ENCODE measurements at places on chromosomes 5 and 9. TPM values are rescaled to one million over a fixed set of nuclear protein-coding genes. Genes with fewer than 3 reads are reported as not detected.

The FLT4 gene
- 40.6 TPM for total RNA-seq

DNA sequence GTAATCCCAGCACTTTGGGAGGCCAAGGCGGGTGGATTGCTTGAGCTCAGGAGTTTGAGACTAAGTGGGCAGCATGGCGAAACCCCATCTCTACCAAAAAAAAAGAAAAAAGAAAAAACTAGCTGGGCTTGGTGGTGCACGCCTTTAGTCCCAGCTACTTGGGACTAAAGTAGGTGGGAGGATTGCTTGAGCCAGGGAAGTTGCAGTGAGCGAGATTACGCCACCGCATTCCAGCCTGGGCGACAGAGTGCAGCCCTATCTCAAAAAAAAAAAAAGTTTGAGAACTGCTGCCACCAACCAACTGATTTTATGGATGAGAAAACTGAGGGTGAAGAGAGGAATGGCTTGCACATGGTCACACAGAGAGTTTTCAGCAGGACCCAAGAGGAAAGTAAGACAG, 175.1 kb downstream of the DOCK8 start:
- H3K27me3 ChIP-seq = no peaks in the 10 kb centered on the region
- DNase-seq = no peak
- H3K4me1 ChIP-seq = peaks cover 1% of the 10 kb centered on the region
- H3K4me3 ChIP-seq = no peak overlapping the region

DNA sequence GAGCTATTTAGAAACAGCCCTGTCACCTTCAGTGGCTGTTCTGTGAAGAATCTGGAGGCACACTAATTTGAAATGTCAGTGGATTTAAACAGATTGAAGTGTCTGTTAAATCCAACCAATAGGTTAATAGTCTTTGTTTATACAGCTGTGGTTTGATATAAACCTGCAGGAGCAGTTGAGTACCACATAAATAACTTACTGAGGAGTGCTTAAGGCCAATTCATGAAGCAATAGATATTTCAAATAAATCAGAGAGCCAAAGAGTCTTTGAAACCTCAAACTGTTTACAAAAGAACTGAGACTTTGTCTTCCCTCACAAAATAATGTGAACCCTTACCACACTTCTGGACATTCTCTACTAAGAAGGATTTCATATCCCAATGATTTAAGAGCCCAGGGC, 111.9 kb downstream of the FEM1C start:
- H3K4me1 ChIP-seq = no peaks in the 10 kb centered on the region
- H3K36me3 ChIP-seq = no peaks in the 10 kb centered on the region
- H3K27me3 ChIP-seq = peaks cover 6% of the 10 kb centered on the region
- no peak for DNase-seq

GRCh38 chr9:72665421-72665820, 144.0 kb downstream of the TMC1 start:
- H3K36me3 ChIP-seq = no peaks in the 10 kb centered on the region
- no peak for DNase-seq
- H3K4me1 ChIP-seq = no peaks in the 10 kb centered on the region

GRCh38 chr9:7033076-7034045, 275.6 kb downstream of the KDM4C start:
- H3K4me3 ChIP-seq = no peak overlapping the region
- peaks cover 5% of the 10 kb centered on the region for H3K4me1 ChIP-seq
- no peaks in the 10 kb centered on the region for H3K27me3 ChIP-seq
- DNase-seq = no peak
- H3K36me3 ChIP-seq = peaks cover 68% of the 10 kb centered on the region
- no peak overlapping the region for H3K27ac ChIP-seq

The PCDHB9 gene
- not detected for total RNA-seq

GRCh38 chr5:169272111-169272510, 28.8 kb downstream of the SLIT3 start:
- no peak for DNase-seq
- H3K27me3 ChIP-seq = no peaks in the 10 kb centered on the region
- no peaks in the 10 kb centered on the region for H3K4me1 ChIP-seq
- no peaks in the 10 kb centered on the region for H3K36me3 ChIP-seq

DNA sequence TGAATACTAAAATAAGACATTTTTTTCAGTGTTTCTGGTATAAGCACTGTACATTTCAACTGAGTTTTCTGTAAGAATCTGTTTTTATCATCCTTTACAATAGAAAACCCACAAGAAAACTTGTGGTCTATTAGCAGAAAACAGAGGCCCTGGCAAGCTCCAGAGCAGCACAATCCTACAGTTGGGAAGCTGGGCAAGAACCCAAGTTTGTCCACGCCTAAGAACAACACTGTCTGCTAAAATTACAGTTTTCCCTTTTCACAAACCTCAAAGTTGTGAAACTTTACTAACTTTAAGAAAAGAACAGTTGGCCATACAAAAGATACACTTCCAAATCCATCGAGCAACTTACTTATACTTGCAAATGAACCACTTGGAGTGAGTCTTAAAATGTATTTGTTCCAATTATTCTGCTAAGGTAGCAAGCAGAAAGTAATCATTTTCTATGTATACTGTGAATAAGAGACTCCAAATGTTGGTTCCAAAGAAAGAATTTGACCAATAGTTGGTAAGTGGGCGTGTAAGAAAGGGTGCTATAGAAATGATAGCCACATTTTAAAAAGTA, 982.0 kb upstream of the ARRDC3 start:
- no peaks in the 10 kb centered on the region for H3K4me1 ChIP-seq
- H3K4me3 ChIP-seq = no peak overlapping the region
- no peaks in the 10 kb centered on the region for H3K27me3 ChIP-seq
- H3K27ac ChIP-seq = no peak overlapping the region
- H3K36me3 ChIP-seq = no peaks in the 10 kb centered on the region
- no peak for DNase-seq

GRCh38 chr5:126851501-126852011, 74.6 kb downstream of the LMNB1 start:
- no peaks in the 10 kb centered on the region for H3K36me3 ChIP-seq
- no peaks in the 10 kb centered on the region for H3K27me3 ChIP-seq
- peak overlapping the region; percentile 99 for H3K27ac ChIP-seq
- peaks cover 41% of the 10 kb centered on the region for H3K4me1 ChIP-seq
- peak overlapping the region; percentile 90 for H3K4me3 ChIP-seq

DNA sequence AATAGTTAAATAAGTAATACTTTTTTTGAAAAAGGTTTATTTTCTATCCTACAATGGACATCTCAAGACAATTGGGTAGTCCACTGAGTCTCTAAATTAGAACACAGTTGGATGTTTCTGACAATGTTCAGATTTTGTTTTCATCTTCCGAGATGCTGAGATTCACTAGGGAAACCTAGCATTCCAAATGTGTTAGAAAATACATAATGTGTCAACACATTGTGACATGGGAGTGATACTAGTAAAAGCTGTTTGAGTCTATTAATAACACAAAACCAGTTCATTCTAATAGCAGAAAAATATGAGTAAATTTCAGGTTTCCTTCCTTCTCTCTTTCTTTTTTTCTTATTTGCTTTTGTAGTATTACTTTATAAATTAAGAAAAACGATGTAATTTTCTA, 68.2 kb upstream of the CDH10 start:
- no peaks in the 10 kb centered on the region for H3K36me3 ChIP-seq
- no peak for DNase-seq
- H3K27ac ChIP-seq = no peak overlapping the region
- no peaks in the 10 kb centered on the region for H3K4me1 ChIP-seq
- H3K4me3 ChIP-seq = no peak overlapping the region

The NRG2 gene
- total RNA-seq = 0.47 TPM

DNA sequence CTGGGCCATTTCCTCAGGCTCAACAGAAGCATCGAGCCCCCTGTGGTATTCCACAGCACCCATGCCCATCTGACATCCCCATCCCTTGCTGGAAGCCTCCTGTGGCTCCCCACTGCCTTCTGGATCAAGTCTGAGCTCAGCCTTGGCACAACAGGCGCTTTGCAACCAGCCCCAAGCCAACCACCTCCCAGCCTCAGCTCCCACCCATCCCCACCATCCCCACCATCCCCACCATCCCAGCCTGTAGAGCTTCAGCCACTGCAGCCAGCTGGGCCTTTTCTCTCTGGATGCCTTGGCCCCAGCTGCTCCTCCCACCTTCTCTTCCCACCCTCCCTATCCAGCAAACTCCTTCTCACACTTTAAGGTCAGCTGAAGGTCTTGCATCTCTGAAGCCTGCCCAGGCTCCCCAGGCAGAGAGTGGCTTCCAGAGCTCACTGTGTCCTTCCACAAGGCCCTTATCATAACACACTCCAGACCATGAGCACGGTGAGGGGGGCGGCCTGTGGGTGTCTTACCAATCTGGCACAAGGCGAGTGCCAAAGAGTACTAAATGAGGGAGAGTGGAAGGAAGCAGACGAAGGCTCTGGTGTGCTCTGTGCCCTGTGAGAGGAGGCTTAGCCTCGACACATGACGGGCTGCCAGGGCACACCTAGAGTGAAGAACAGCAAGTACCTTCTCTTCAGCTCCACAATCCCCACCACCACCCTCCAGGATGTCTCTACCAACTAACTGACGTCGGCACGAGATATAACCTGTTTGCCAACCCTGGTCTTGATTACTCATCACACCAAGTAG, 6.5 kb downstream of the HIGD2A start:
- H3K36me3 ChIP-seq = no peaks in the 10 kb centered on the region
- H3K4me3 ChIP-seq = no peak overlapping the region
- H3K27ac ChIP-seq = no peak overlapping the region
- no peaks in the 10 kb centered on the region for H3K27me3 ChIP-seq

DNA sequence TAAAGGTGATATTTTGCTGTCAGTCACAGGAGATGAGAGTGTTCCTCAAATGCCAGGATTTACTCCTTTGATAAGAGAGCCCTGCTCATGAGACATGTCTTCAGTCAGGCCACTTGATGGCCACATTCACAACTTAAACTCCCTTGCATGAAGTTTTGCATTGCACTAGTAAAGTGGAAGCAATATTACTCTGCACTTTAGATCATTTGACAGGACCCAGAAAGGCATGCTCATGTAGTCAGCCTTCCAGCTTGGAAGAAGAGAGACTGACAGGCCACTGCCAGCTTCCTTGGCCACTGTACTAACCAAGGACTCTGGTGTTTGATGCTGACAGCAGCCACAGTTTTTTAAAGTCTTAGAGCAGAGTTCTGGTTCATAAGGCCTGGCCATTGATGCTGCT, 42.6 kb downstream of the NPR3 start:
- no peaks in the 10 kb centered on the region for H3K4me1 ChIP-seq
- H3K36me3 ChIP-seq = peaks cover 4% of the 10 kb centered on the region
- H3K27me3 ChIP-seq = no peaks in the 10 kb centered on the region
- H3K27ac ChIP-seq = no peak overlapping the region
- DNase-seq = no peak

DNA sequence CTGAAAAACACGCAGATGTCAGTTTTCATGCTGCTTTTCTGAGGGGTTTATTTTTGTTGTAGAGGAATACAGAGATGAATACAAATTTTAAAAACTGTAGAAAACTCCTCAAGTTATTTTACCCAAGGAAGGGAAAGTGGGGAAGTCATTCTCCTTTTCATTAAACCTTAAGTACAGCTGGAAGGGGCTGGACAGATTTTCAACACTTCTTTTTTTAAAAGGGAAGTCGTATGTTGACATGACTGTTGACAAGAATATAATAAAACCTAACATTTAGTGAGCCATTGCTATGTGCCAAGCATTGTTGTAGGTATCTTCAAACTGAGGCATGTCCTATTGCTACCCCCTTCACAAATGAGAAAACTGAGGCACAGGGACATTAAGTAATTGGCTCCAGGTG, 235.7 kb upstream of the ELL2 start:
- H3K4me1 ChIP-seq = peaks cover 9% of the 10 kb centered on the region
- H3K27me3 ChIP-seq = peaks cover 4% of the 10 kb centered on the region
- no peak overlapping the region for H3K27ac ChIP-seq
- DNase-seq = no peak
- no peak overlapping the region for H3K4me3 ChIP-seq
- no peaks in the 10 kb centered on the region for H3K36me3 ChIP-seq

- no peak for DNase-seq
- H3K36me3 ChIP-seq = no peaks in the 10 kb centered on the region
- no peak overlapping the region for H3K27ac ChIP-seq
- no peak overlapping the region for H3K4me3 ChIP-seq
- H3K27me3 ChIP-seq = no peaks in the 10 kb centered on the region
Observed at GRCh38 chr9:23587433-23587832, 238.6 kb downstream of the ELAVL2 start.

DNA sequence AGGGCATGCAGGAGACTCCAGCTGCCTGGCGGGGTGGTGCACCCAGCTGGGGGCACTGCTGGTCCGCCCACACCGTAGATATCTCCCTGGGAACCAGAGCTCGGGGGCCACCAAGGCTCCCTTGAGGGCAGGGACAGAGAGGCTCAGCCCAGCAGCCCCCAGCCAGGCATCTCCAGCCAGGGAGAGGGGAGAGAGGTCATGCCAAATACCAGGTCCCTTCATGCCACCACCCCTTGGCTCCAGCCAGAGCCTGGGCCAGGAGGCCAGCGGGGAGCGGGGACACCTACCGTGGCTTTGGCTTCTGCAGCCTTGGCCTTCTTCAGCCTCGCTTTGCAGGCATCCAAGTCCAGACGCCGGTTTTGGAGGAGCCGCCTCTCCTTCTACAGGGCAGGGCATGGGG, 14.0 kb downstream of the SH3GLB2 start:
- no peak overlapping the region for H3K27ac ChIP-seq
- DNase-seq = no peak
- no peaks in the 10 kb centered on the region for H3K27me3 ChIP-seq
- H3K4me1 ChIP-seq = no peaks in the 10 kb centered on the region

- H3K27ac ChIP-seq = no peak overlapping the region
- no peaks in the 10 kb centered on the region for H3K27me3 ChIP-seq
- DNase-seq = no peak
- no peak overlapping the region for H3K4me3 ChIP-seq
- H3K4me1 ChIP-seq = no peaks in the 10 kb centered on the region
Observed at GRCh38 chr5:91119981-91120850, 262.9 kb downstream of the ARRDC3 start.

The TLX3 gene
- not detected for total RNA-seq

DNA sequence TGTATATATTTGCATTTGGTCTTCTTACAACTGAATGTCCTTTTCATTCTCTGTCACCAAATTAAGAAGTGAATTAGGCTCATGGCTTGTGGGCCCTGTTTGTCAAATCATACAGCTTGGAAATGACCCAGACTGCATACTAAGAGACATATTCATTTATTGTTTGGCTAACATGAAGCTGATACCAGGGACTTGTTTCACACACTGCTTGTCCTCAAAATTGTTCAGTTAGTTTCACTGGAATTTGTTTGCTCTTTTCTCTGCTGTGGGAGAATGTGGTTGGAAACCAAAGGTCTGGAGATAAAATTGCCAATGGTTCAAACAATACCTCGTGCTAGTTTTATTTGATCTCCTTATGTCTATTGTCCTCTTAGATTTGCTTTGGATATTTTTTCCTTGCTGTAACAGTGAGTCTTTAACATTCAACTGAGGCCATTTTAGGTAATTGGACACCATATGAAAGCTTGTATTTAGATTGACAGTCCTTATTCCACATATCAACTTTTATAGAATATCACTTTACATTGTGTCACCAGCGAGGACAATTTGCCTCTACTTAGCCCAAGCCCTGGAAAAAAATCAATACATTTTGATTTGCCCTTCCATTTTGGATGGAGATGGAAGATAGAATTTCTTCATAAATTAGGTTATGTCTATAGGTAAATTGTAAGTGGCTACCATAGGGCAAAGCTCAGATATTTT, 144.3 kb upstream of the MTAP start:
- no peak overlapping the region for H3K27ac ChIP-seq
- H3K36me3 ChIP-seq = no peaks in the 10 kb centered on the region
- DNase-seq = no peak
- peaks cover 3% of the 10 kb centered on the region for H3K4me1 ChIP-seq
- no peak overlapping the region for H3K4me3 ChIP-seq

GRCh38 chr9:95055334-95055850, 262.1 kb downstream of the FANCC start:
- no peaks in the 10 kb centered on the region for H3K4me1 ChIP-seq
- no peaks in the 10 kb centered on the region for H3K36me3 ChIP-seq
- no peak overlapping the region for H3K27ac ChIP-seq
- no peak overlapping the region for H3K4me3 ChIP-seq
- peaks cover 2% of the 10 kb centered on the region for H3K27me3 ChIP-seq

The THBS4 gene
- total RNA-seq = not detected
